ENCODE measurements at places on chromosomes 2 and 18. TPM values are rescaled to one million over a fixed set of nuclear protein-coding genes. Genes with fewer than 3 reads are reported as not detected.

SLC16A14 gene
- 0.96 TPM for total RNA-seq

PRSS56 gene
- not detected for total RNA-seq

POMC gene
- total RNA-seq: not detected

MTCL1 gene
- 12.3 TPM for total RNA-seq

STARD6 gene
- total RNA-seq: not detected

ZAP70 gene
- not detected for total RNA-seq

ACVR2A gene
- total RNA-seq: 10.7 TPM

PTPRN gene
- total RNA-seq: 2.2 TPM

AMER3 gene
- not detected for total RNA-seq

PIEZO2 gene
- 0.48 TPM for total RNA-seq

MDH1B gene
- 0.48 TPM for total RNA-seq
